ENCODE measurements at places on chromosomes 3 and 15.

DNA sequence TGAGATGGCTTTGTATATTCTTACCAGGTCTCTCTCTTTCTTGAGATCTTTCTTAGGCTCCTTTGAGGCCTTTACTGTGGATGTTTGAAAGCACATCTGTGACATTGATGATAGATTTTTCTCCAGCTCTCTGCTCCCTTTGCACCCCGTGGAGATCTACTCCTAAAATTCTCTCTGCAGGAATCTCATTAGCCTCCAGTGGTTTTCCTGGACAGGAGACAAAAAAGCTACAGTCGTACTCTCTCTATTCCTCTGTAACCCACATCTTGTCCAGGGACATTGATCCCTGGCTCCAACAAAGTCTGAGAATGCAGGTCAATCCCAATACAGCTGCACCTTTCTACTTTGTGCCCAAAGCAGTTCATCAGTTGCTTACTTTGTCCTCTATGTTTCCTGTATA, 68.2 kb downstream of the RBMS3 start:
- no peak for DNase-seq

- no peak for DNase-seq
These were observed 13.0 kb upstream of the CTXND1 start for GRCh38 chr15:80265021-80265420.

GRCh38 chr15:33357845-33358244, 47.1 kb downstream of the RYR3 start:
- no peak for DNase-seq

DNA sequence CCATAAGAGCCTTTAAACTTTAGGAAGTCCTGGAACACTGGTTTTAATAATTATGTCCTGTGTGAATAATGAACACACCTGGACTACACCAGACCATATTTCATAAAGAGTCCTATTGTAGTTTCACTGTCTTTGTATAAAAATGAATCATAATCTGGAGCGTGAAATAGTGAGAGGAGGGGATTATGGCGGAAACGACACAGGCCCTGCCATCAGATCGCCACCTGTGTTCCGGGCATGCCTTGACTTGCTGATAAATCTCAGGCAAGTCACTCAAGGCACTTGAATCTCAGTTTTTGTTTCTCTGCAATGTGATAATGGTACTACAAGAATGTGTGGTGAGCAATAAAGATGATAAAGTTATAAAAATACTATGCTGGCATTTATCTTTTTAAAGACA, 995.5 kb downstream of the MCTP2 start:
- DNase-seq = no peak

DNA sequence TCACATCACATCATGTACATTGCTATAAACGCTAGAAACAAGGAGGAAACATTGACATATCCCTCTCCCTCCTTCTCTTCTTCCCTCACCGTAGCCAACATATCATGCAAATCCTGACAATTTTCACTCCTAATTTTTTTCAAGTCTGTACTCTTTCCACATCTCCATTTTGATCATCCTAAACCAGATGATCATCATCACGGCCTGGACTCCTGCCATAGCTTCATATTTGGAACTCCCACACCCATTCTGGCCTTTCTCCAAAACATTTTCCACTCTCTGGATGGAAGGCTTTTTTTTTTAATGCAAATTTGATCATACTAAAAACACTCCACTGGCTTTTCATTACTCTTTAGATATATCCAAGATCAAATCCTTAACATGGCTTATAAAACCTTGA, 248.0 kb upstream of the CNTN3 start:
- DNase-seq = no peak

- no peak for DNase-seq
These were observed 198.5 kb downstream of the THSD4 start for GRCh38 chr15:71313806-71314205.

- DNase-seq = no peak
These were observed 104.4 kb upstream of the UBE3A start for GRCh38 chr15:25543196-25543595.

DNA sequence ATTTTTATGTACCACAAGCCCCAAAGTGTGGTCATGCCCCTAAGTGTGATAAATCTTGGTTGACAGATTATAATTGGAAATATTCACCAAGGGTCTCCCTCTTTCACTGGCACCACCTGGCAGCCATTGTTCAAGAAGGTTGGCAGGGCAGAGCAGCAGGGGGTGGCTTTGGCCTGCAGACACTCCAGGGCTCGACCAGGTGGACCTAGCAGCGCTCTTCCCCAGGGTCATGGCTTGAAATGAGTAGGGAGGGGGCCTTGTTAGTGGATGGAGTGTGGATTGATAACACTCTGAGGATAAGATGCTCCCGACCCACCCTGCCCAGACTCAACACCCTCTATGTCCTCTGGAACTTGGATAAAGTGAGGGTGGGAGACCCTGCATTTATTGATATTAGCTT, 58.2 kb upstream of the KLHL25 start:
- DNase-seq = no peak

- DNase-seq = no peak
These were observed 23.6 kb upstream of the CADPS start for GRCh38 chr3:62898530-62899496.

DNA sequence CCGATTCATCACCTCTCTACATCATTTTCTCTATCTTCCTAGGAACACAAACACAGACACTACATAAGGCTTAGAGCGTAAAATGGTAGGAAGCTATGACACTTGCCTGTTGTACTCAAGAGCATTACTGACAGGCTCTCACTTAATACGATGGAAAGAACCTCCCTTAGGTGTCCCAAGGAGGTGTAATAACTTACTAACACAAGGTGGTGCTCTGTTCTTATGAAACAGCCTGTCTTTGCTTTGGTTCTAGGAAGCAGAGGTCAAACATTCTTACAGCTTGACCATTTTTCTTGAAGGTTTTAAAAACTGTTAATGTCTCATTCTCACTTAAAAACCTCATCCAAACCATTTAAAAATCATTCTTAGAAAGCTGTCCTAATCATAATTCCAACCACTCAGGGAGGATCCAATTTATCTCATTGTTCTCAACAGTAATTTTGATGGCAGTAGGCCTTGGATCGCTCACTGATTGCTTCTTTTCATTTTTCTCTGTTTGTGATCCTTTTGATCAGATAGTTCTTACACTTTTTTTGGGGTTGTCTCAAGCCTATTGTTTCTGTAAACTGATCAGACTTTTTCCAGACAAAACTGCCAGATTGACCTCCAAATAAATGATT, 317.8 kb upstream of the AGTR1 start:
- DNase-seq = no peak

- no peak for DNase-seq
These were observed 1.4 kb upstream of the RARRES1 start for GRCh38 chr3:158733656-158734055.

DNA sequence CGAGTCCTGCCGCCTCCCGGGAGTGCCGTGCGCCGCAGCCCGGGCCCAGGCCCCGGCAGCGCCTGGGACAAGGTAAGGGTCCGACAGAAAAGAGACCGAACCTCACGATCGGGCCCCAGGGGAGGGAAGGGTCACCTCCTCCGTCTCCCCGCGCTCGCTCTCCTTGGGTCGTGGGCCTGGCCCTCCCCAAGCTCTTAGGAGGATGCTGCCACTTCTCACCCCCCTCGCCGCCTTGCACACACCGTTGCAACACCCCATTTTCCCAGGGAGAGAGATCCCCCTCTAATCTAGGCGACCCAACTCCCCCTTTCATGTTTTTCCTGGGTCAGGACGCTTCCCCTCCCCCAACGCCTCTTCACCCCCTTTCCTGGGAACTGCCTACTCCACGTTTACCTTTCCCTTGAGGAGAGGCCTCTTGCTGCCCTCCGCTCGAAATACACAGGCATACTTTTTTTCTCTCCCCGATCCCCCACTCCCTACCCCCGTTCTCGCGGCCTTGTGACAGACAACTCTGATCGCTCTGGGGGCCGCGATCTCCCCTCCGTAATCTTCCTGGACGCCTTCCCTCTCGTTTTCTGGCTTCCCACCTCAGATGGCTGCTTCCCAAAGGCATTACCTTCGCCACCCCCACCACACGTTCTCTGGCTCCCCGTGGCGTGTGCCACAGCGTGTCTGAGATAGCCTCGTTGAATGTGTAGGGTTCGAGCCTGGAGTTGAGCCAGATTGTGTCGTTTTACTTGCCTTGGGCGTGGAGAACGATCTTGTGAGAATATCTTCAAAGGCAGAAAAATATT, 688 bp downstream of the SETD5 start:
- DNase-seq = no peak

GRCh38 chr3:128429275-128429674, 37.4 kb downstream of the DNAJB8 start:
- DNase-seq = no peak

DNA sequence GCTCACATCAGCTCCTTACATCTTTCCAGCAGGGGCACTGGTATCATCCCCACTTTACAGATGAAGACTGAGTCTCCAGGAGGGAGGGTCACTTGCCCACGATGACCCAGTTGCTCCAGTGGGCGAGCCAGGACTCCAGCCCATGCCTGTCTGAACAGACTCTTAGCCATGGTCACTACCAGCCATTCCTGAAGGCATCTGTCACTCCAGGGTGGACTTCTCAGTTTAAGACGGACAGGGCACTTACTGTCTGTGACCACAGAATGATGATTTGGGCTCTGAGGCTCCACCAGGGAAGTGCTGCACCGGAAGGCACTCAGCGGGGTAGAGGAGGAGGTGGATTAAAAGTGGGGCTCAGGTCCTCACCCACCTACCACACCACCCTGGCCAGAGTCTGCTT, 104.0 kb upstream of the SLC6A6 start:
- DNase-seq = no peak

DNA sequence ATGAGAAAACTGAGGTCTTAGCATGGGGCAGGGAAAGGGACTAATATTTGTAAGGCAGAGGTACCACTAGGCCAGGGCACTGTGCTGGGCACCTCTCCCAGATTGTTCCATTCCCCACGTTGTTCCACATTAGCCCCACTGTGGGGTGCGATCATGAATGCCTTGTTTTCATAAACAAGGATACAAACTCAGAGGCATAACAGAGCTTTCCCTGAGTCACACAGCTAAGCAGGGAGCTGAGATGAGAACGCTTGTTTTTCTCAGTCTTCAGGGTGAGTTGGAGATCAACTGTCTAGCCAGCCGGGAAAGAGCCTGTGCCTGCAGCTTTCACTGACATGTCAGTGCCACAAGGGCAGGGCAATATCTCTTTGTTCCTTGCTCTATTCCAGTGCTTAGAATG, 47.9 kb upstream of the ITGA11 start:
- no peak for DNase-seq

GRCh38 chr3:37554364-37554763, 307.3 kb upstream of the CTDSPL start:
- no peak for DNase-seq

- DNase-seq = no peak
These were observed 25.8 kb downstream of the OXNAD1 start for GRCh38 chr3:16290827-16291196.

DNA sequence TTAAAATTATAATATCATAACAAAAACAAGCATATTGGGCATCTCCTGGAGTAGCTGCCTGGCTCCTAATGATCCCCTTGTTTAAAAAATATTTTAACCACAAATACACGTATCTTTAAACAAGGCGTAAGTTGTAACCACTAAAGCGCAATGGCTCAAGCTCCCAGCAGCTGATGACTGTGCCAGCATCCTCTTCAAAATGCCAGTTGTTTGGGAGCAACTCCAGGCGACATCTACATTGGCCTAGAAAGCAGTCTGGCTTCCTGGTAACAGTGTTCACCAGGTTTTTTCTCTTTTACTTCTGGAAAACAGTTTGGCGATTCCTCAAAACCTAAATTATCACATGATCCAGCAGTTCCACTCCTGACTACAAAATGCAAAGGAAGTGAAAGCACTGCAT, 13.8 kb downstream of the PCOLCE2 start:
- DNase-seq = no peak

DNA sequence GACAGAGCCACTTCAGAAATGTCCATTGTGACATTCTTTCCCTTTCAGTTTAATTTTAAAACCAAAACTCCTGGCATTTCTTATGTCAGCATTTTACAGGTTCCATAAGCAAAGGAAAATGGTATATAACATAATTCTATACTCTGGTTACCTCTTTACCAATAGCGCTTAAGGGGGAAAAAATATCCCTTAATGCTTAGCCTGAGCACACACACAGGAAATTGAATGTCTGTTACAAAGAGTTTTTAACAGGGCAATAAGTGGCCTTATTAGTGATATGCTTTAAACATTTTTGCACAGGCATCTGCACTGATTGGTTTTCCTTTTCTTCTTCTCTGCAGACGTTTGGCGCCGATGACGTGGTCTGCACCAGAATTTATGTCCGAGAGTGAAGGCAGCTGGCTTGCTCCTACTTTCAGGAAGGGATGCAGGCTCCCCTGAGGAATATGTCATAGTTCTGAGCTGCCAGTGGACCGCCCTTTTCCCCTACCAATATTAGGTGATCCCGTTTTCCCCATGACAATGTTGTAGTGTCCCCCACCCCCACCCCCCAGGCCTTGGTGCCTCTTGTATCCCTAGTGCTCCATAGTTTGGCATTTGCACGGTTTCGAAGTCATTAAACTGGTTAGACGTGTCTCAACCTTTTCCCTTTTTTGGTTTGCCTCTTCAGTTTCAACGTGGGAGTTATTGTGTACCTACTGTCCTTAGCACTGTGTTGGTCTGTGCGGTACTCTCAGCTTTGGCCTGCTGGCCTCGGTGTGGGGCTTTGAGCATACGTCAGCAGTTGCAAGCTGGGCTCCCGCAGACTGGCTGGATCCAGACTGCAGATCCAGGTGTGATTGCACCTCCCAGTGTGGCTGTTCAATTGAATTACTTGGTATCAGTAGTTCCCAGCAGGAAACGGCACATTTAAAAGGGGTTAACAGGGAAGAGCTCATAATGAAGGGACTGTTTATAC, 7.7 kb downstream of the CRABP1 start:
- no peak for DNase-seq

- DNase-seq = no peak
These were observed 838.3 kb downstream of the VGLL3 start for GRCh38 chr3:86152620-86153019.

DNA sequence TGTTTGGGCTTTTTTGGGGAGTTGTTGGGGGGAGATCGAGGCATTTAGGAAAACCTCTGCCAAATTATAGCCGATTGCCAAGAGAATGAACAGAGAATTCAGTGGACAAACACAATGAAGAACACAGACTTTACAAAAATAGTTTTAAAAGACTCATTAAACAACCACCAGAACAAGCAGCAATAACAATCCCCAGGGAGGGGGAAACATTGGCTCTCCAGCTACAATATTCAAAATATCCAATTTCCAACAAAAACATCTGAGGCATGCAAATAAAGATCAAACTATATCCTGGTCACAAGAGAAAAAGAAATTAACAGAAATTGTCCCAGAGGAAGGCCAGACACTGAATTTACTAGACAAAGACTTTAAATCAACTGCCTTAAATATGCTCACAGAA, 24.5 kb upstream of the ANKRD28 start:
- no peak for DNase-seq

DNA sequence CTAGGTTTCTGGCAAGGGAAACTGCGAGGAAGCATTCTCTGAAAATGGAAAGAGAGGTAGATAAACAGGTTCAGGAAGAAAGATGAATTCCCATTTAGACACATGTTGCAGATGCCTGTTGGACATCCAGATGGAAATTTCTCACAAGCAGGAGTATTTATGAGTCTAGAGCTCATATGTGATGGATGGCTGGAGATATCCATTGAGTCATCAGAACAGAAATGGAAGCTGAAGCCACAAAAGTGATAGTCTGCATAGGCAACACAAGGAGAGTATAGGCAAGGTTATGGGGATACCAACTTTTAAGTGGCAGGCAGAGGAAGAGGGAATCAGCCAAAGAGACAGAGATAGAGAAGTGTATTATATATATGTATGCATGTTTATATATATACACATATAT, 6.3 kb upstream of the RAMAC start:
- no peak for DNase-seq

GRCh38 chr3:78863306-78864203, 904.2 kb downstream of the ROBO1 start:
- no peak for DNase-seq
